Aorta (tissue), 5 donors: ENCODE measurements at places on chromosomes 6 and 20. TPM values are rescaled to one million over a fixed set of nuclear protein-coding genes. Genes with fewer than 3 reads are reported as not detected.

The VSX1 gene
- total RNA-seq = not detected

The PCMTD2 gene
- 71.4 TPM for total RNA-seq

The ADGB gene
- 0.18 TPM for total RNA-seq

- no peak for DNase-seq
These were observed 543.9 kb downstream of the RNF144B start for GRCh38 chr6:18931086-18931485.

The C20orf144 gene
- total RNA-seq = not detected

The PHF3 gene
- total RNA-seq = 69.2 TPM

GRCh38 chr6:132499757-132500156, 13.2 kb downstream of the STX7 start:
- no peak for DNase-seq

GRCh38 chr20:51750770-51751388, 17.3 kb downstream of the ATP9A start:
- peak; percentile 60 for DNase-seq

DNA sequence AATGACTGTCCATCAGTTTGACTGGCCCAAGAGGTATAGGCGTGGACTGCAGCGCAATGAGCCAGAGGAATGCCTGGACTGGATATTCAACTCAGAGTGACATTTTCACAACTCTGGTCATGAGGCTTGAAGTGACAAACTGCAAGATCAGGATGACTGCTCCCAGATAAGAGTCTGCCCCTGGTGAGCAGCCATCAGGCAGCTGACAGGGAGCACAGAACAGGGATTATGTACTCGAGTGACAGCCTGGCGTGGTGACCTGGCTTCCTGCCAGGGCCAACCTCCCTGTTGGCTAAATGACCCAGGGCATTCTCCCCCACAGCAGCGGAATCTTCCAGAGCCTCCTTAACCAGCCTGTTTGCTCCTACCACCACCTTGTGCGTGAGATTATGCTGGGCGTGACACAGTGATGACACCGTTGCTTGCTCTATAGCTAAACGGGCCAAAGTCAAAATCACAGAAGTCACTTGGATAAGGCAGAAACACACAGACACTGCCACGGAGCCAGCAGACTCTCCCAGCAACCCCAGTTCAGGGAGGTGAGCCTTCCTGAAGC, 209.1 kb upstream of the JARID2 start:
- no peak for DNase-seq

The SOX18 gene
- 186 TPM for total RNA-seq

DNA sequence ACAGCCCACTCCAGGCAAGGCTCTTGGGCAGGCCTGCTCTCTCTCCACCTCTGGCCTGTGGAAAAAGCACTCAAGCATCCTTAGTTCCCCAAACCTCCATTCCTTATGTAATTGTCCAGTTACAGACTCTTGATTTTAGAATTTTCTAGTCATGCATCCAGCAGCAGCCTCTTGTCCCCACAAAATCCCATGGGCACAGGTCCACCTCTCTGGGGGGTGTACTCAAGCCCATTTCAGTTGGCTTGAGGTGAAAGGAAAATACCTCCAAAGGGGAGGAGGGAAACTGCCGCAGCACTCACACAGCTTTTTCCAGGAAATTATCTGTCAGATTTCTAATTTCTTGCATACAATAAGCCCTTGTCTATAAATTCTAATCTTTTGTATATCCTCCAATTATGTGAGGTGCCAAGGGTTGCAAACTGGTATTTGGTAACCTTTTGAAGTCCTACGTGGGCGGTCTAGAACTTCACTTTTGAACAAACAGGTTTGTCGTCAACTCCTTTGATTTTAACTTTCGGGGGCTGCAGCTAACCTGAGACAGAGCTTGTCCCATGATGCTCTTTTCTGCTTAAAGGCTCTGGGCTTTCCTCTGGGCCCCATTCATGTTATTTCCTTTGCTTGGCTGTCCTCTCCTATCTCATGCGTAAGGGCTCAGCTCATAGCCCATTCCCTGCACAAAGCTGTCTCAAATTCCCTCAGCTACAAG, 104.7 kb upstream of the CEP85L start:
- DNase-seq = no peak

- DNase-seq = no peak
These were observed 106.3 kb upstream of the RIPOR2 start for GRCh38 chr6:25042036-25042521.

GRCh38 chr6:118469468-118469867, 78.6 kb upstream of the PLN start:
- no peak for DNase-seq

The ZBTB46 gene
- total RNA-seq = 22.7 TPM

- peak; percentile 61 for DNase-seq
These were observed 97.2 kb downstream of the ASXL1 start for GRCh38 chr20:32455171-32455900.

DNA sequence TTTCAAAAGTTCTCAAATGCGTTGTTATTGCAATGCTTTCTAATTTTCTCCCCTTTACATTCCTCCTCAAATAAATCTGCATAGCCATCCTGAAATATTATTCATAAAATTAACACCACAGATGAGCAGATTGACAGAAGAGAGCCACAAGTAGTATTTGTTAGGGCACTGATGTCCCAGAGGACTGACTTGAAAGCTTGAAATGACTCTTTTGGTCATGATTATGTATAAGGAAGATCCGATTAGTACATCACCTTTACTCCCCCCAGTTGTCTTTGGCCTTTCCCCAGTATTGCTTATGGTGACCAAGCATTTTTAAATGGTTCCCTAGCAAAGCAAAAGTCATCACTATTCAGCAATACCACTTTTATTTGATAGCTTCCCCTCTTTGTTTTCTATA, 187.6 kb downstream of the ADAT2 start:
- DNase-seq = no peak

DNA sequence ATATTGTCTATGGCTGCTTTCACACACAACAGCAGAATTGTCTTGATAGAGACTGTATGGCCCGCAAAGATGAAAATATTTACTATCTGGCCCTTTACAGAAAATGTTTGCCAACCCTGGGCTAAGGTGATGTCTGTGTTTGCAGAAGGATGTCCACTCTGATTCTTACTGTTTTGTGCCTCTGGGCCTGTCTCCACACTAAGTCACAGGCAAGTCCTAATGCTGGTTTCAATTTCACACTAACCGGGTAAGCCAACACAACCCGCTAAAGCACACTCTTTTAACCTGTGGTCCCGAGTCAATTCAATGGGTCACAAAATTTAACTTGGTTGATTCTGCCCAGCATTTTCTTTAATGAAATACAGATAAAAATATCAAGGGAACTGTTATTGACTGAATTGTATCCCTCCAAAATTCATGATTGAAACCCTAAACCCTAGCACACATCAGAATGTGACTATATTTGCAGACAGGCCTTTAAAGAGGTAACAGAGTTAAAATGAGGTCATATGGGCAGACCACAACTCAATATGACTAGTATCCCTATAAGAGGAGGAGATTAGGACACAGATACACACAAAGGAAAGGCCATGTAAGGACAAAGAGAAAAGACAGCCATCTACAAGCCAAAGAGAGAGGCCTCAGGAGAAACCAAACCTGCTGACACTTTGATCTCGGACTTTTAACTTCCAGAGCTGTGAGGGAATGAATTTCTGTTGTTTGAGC, 78.4 kb downstream of the FYN start:
- no peak for DNase-seq
